Stimulated activated CD4-positive, alpha-beta T cell treated with anti-CD3 and anti-CD28 coated beads, Interleukin-12 subunit alpha, Interleukin-12 subunit beta, amount 100 ng/mL, for 4 hours (primary cell): ENCODE measurements at places on chromosomes 12 and 14.

GRCh38 chr14:90308561-90308960, 23.2 kb downstream of the NRDE2 start:
- DNase-seq, result no peak

- no peak for DNase-seq
Observed at GRCh38 chr12:4975574-4975973, 65.9 kb downstream of the KCNA1 start.

GRCh38 chr12:14693116-14693515, 3.3 kb downstream of the GUCY2C start:
- DNase-seq, result no peak

- DNase-seq, result no peak
Observed at GRCh38 chr14:22460461-22461195, 128.4 kb downstream of the DAD1 start.

GRCh38 chr12:79326222-79326621, 364.5 kb downstream of the PAWR start:
- no peak for DNase-seq

- DNase-seq, result no peak
Observed at GRCh38 chr14:100770605-100771120, 44.0 kb downstream of the DLK1 start.

GRCh38 chr12:17595111-17595510, 494.9 kb downstream of the RERGL start:
- no peak for DNase-seq

- DNase-seq, result no peak
Observed at GRCh38 chr14:80213602-80214001, 2.3 kb upstream of the DIO2 start.

DNA sequence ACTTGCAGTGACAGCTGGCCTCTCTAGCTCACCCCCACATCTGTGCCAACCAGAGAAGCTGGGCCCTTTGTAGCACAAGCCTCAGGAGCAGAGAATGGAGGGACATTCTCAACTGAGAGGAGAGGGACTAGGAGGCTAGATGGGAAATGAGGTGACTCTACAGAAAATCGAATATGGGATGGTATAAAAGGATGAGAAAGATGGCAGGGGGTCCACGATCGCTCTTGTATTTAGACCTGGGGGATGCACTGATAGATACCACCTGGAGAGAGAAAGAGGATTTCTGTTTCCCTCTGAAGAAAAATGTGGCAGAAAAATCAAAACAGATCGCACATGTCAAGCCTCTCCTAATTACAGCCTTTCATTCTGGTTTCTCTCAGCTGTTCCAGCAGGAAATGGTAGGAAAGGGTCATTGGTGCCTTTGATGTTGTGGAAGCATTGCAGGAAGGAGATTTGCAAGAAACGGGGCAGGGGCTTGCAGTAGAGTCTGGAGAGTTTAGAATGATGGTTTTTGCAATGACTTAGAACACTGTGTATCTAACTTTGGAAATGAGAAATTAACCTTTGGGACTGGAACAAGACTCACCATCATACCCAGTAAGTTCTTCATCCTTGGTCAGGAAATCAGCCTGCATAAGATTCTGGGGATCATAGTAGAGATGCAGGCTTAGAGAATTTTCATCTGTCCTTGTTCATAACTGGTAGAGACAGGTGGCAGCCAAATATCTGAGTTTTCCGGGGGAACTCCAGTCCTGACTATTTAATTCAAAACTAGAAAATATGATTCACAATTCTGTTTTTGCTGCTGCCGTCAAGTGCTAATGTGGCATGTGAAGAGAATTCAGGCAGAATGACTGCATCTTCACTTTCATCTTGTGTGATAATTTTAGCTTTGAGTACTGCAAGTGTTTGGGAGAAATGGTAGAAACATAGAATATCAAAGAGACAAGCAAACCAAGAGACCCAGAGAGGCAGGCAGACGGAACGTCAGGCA, 98.8 kb downstream of the DAD1 start:
- no peak for DNase-seq
